ENCODE measurements at places on chromosomes 7 and 10.

GRCh38 chr10:22453320-22453719, 108.0 kb downstream of the SPAG6 start:
- DNase-seq, result no peak

- DNase-seq, result no peak
These were observed 141.6 kb downstream of the HIBADH start for GRCh38 chr7:27520815-27521790.

DNA sequence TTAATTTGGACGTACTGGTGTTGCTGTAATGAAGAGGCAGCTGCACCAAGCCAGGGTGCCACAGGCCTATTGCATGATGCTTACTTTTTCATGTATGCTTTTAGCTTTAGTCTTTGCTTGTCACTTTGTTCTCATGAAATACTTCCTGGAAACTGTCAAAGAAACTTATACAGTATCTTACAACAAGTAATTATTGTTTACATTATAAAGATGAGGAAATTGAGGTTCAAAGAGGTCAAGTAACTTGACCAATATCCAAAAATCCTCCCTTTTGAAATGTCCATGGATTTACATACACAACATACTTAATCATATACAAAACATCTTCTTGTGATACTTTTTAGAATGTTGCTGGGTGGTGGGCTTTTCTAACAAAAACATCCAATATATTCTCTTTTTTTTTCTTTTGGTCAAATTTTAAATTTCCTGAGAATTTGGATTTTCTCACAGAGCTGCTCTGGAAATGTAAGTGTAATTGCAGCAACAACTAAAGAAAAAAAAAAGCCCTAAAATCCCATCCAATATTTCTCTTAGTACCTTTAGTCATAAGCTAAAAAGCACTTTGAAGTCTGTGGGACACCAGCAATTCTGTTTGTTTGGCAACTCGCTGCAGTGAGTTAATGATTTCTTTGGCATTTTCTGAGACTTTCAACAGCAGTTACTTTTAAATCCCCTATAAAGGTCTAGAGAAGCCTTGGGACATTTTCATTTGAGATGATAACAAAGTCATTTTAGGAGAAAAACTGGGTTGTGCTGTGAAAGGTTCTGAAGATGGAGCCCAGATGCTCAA, 500.6 kb upstream of the IGFBP3 start:
- no peak for DNase-seq

- DNase-seq, result no peak
These were observed 110.3 kb upstream of the GATA3 start for GRCh38 chr10:7944215-7944480.

DNA sequence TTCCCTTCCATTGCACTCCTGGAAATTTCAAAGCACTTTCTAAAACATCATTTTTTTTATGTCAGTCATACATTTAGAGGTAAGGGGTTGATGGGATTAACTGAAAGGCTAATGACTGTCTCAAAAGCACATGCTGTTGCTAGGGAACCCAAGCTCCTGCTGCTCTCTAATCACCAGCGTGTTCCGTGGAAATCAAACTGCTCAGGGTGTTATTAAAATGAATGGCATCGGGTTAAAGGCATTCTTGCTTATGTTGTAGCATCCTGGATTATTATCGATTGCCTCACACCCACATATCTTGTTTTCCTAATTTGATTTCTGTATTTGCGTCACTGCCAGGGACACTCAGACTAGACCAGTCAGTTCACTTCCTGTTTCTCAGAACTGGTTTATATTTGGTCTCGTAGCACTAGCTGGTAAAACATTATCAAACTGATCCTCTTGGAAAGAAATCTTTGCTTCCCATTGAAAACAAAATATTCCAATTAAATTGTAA, 216.5 kb upstream of the MKLN1 start:
- DNase-seq, result no peak

DNA sequence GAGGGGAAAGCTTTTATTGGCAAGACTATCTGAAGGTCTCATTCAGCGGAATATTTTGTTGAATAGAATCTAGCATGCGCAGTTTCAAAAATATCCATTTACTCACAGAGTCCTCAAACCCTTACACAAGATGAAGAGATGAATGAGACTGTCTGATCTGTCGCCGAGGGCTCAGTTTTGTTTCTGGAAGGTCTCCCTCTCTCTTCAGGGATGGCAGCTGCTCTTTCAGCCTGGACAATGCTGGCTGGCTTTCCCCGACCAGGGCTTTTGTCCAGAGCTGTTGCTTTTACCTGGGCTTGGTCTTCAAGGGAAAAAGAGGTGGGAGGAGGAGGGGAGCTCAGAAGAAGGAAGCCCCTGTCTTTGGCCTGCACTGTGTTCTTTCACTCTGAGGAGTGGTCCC, 81.9 kb upstream of the BTBD16 start:
- DNase-seq, result no peak

DNA sequence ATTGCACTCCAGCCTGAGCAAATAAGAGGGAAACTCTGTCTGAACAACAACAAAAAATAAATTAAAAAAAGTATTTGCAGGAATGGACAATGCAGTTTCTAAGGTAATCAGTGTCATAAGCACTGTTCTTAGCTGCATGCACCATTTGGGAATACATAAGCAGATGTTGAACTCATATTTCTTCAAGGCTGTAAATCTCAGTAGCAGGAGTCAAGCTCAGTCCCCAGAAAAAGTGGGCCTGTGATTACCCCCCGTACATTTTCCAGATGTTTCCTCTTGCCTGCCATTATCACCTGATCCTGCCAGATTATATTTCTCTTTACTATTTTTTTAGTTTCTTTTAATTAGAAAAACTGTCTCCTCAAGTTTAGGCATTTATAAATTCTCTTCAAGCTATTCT, 667.6 kb upstream of the ANKRD30A start:
- DNase-seq, result no peak

DNA sequence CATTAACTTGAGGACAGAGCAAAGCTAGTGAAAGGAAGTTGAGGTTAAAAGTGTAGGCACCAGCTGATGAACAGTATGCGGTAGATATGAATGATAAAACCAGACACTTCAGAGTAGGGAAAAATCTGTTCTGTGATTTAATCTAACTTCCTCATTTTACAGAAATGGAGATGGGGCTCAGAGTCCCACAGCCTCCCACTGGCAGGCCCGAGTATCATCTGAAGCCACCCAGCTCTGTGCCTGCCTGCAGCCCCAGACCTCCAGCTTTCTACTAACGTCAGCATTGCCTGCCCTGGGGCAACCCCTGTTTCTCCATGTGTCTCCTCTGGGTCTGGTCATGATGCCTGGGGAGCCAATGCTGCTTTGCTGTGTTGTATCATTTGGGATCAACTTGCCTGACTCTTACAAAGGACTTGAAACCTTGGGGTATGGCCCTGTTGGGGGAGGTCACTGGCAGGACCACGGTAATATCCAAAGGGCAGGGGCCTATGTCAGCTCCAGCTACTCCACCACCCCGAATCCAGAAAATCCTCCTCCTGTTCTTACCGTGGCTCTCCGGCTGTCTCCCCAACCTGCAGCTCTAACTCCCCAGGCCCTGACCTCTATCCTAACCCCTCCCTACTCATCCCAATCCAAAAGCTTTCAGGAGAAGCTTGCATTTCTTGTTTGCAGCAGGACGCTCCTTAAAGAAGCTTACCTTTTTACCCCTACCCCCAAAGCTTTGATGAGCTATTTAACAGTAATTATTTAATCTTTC, 56.2 kb upstream of the NPY start:
- DNase-seq, result no peak

DNA sequence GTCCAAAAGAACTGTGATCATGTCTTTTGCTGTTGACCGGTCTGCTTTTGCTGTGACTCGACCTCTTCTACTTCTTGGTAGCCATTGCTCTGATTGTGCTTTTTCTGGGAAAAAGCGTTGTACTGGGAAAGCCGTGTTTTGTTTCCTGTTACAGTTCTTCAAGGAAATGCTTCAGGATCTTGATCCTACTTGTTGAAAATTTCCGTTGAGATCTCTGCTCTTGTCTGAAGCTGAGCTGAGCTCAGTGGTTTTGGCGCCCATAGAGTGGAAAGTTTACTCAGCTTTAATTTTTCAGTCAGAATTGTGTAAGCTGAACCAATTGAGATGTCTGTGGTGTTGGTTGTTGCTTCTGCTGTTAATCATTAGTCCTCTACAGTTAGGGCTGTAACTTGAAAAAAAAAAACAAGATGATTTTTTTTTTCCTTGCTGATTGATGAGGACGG, 302.2 kb downstream of the CCDC3 start:
- DNase-seq, result no peak

DNA sequence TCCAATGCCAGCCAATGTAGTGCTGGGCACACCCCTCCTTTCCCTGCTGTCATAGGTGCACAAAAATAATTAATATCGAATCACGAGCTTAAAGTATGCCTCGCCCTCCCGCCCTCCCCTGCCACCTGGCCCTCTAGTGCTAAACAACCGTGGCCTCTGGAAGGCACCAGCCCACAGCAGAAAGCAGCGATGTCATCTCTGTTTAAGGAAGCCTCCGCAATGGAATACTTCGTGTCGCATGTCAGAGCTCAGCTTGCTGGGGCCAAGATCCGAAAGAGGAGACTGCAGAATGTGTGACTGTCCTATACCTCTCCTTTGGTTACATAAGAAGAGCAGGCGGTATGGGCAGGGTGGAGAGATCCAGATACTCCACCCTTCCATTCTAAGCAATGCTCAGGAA, 71.5 kb downstream of the RHOBTB1 start:
- no peak for DNase-seq

DNA sequence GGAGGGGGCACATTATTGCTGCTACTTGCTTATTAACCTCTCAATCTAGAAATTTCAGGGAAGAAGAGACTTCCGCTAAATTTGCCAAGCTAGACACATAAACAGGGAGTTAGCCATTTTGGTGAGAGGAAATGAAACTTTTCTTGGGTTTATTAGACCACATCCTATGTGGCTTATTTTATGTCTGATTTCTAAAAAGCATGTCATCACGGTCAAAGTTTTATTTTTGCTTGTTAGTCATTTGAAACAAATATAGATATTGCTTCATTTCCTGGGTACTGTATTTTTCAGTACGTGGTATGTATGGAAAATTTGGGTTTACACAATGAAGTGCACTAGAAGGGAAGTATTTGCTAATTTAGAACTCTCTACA, 144.1 kb downstream of the TCF7L2 start:
- DNase-seq, result no peak

DNA sequence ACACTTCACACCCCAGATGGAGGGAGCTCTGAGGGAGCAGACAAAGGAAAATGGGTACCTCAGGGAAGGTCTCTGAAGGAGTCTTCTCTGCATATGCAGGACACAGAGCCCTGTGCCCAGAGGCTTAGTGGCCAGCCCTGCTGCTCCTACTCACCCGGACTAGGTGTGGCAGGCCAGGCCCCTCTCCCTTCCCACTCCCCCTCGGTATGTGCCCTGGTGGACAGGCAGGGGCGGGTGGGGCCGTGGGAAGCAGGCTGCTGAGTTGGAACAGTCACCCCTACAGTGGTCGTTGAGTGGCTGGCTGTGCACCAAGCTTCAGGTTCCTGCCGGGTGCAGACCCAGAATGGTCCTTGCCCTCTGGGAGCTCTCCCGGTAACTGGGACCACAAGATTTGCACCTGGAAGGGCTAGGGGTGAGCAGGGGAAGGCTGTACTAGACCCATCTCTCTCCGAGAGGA, 68.6 kb downstream of the ZMIZ1 start:
- DNase-seq, result no peak

- DNase-seq, result no peak
These were observed 11.7 kb downstream of the EPHB6 start for GRCh38 chr7:142866361-142867096.

GRCh38 chr10:43208147-43209073, 58.5 kb downstream of the RASGEF1A start:
- DNase-seq, result peak; percentile 5

DNA sequence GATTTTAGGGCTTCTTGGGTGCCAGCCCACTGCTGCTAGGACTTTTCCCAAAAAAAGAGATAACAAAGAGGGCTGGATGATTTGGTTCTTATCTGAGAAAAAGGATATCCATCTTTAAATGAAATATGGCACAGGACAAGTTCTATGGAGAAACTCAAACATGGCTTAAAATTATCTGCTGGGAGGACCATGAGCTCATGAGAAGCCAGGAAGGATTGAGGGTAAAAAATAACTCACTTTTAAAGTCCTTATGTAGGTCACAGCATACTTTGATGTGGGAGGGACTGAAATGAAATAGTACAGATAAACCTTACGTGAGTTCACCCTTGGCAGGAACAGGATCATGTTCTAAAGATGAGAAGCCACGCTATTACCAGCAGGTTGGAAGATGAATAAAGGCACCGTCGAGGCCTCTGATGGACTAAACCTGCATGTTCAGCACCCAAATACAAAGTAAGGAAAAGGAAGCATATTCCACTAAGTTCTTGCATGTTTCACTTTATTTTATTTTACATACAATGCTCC, 369.2 kb upstream of the KLF6 start:
- no peak for DNase-seq

DNA sequence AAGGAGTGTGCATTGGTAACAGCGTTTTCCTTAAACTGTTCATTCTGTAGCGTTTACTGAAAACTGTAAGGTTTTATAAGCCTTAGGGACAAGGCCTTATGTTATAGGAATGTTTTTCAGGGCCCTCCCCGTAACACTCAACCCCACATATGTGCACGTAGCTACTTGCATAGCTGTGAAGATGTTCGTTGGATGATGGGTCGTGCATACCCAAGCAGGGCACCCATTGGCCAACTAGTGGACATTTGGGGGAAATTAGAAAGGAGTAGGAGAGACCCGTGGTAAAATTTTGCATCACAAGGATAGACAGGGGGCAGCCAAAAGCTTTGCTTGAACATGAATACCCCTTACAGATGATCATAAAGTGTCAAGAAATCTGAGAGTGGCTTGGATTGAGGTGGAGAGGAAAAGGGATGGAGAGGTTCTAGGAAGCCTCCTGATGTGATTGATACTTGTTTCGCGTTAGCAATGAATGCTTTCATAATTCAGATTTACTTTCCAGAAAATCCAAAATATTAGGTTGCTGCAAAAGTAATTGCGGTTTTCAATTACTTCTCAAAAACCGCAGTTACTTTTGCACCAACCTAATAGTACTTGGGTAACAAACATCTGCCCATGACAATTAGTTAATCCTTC, 878 bp downstream of the SEC61A2 start:
- no peak for DNase-seq

GRCh38 chr7:85469446-85470010, 282.7 kb upstream of the SEMA3D start:
- DNase-seq, result no peak
